Hypothalamus (tissue), 51 donors: ENCODE measurements at places on chromosomes 3 and 15.

- DNase-seq = no peak
Observed at GRCh38 chr3:119437691-119438258, 25.6 kb downstream of the TMEM39A start.

GRCh38 chr3:177370246-177370822 is 173.1 kb upstream of the TBL1XR1 start:
- DNase-seq = no peak

DNA sequence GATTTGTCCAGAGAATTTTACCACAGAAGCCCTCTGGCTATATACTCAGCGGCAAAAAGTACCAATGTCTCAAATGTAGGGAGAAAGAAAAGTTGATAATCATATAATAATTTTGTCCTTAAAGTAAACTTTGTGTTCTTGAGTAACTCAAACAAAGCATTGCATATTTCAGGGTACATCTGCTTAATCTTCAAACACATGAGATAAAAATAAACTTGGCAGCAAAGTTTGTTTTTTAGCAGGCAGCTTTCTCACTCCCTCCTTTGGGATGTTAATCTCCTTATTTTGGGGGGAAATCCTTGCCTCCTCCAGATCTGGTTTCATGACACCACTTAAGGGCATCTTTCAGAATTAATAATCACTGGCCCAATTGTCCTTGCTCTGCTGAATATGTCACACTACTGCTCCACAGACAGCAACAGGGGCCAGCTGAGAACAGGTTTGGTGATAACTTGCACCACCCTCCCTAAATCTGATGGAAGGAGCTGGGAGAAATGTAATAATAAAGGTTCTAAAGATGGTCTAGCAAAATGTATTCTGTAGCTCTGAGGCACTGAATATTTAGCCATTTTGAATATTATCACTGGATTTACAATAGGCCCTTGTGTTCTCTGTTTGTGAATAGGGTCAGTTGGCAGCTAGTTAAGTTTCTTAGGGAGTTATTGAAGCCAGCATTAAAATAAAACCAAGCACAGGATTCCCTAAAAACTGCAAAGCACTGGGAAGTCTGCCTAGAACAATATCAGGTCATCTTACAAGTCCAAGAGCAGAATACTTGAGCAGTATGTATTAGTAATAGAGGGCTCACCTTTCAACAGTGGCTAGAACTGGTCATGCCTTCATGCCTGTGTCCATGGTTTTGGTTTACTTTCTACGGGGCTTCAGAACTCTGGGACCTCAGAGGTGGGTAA is 79.2 kb downstream of the EFL1 start:
- DNase-seq = no peak

- no peak for DNase-seq
Observed at GRCh38 chr3:138945709-138946662, 951 bp downstream of the FOXL2 start.

GRCh38 chr3:188003188-188004171 is 150.5 kb upstream of the LPP start:
- no peak for DNase-seq

- DNase-seq = peak; percentile 56
Observed at GRCh38 chr3:125120379-125121122, 64.8 kb upstream of the HEG1 start.

DNA sequence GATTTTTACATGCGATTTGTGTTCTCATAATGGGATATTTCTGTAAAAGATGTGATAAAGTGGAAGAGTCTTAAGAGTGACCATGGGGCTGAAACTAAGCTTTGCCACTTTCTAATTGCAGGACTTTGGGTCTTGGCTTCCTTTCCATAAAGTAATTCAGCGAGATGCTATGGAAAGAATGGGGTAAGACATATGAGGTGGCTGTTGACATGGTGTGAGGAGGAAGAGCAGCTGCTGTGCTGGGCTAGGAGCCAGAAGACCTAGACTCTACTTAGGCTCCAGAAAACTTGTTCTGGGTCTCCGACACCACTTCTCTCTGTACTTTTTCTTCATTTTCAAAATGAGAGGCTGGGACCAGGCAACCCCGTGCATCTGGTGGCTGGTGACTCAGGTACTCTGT is 654.5 kb upstream of the CFAP20DC start:
- no peak for DNase-seq
